ENCODE measurements at places on chromosomes 1 and 21.

DNA sequence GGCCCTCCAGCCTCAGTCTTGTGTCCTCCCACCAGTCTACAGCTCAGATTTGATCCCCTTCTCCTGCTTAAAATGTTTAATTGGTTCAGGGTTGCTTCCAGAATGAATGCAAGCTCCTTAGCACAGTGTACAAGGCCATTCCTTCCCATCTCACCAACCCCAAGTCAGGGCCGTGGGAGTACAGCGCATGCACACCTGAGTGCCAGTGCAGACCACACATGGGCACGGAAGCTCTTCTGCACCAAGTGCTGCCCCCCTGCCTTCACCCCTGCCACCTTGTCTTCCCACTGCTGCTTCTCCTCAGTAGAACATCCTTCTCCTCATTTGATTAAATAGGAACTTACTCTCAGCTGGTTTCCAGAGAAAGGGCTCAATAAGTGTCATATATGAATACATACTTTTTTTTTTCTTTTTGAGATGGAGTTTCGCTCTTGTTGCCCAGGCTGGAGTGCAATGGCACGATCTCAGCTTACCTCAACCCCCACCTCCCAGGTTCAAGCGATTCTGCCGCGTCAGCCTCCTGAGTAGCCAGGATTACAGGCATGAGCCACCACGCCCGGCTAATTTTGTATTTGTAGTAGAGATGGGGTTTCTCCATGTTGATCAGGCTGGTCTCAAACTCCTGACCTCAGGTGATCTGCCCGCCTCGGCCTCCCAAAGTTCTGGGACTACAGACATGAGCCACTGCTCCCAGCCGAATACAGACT, 9.3 kb downstream of the PMF1 start:
- DNase-seq: no peak

GRCh38 chr1:230220907-230221306, 153.9 kb downstream of the GALNT2 start:
- no peak for DNase-seq

DNA sequence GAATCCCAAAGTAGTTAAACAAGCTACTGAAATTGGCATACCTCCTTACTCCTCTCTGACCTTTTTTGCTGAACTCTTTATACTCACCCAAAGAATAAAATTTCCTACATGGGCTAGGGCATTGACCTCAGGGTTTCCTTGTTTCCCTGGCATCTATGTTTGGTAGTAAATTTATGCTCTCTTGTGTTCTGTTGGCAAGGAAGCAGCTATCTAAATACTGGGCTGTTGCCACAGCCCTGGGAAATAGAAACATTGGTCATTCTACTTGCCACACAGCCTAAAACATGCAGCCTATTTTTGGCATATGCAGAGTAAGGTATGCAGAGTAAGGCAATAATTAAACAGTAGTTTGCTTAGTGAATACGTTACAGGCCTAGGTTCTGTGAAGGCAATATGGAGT, 351.4 kb downstream of the HLX start:
- no peak for DNase-seq

- DNase-seq: no peak
Observed at GRCh38 chr1:25672763-25673409, 56.3 kb downstream of the MAN1C1 start.

DNA sequence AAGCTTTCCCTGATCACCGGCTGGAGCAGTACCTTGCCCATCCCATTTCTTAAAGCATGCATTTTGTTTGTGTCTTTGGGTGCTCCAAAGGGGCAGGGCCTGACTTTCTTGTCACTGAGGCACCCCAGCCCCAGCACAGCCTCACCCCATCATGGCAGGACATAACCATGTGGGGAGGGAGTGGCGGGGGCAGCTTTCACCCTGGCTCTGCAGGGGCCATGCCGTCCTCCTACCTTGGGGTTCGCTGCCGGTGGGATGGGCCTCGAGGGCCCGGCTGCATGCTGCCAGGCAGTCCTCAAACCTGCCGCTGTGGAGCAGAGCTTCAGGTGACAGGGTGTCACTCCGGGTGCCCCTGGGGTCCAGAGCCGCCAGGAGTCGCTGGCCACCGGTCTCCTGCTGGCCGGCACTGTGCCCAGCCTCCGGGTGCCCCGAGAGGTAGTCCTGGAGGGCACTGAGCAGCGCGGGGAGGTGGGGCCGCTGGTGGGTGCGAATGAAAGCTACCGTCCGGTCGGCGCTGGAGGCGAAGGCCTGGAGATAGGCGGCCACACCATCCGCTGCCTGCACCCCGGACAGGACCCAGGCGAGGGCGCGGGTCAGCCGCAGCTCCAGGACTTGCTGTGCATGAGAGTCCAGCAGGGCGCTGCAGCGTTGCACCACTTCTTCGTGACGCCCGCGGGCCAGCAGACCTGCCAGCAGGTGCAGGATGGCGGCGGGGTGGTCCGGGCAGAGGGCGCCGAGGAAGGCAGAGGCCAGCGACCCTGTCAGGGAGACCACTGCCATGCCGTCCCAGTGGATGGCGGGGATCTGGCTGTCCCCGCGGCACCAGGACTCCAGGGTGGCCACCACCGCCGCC, 1.5 kb downstream of the TTC34 start:
- no peak for DNase-seq

GRCh38 chr1:234983564-234984238, 144.9 kb downstream of the TOMM20 start:
- no peak for DNase-seq

GRCh38 chr1:30305519-30305918, 417.9 kb downstream of the MATN1 start:
- no peak for DNase-seq

- no peak for DNase-seq
Observed at GRCh38 chr1:19844731-19845495, 29.8 kb upstream of the RNF186 start.

DNA sequence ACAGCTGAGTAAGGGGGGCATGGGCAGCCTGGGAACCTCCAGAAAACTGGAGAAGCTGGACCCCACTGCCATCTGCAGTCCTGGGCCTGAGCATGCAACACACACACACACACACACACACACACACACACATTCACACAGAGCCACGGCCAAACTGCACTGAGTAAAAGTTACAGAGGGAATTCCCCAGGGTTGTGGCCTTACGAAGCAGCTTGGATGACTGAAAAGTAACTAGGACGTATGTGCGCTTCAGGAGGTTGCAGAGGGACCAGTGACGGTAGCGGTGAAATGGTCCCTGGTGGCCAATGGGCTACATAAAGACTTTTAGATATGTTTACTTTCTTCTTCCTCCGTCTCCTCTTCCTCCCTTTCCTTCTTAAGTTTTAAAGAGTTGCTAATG, 232.5 kb upstream of the TMEM51 start:
- no peak for DNase-seq

DNA sequence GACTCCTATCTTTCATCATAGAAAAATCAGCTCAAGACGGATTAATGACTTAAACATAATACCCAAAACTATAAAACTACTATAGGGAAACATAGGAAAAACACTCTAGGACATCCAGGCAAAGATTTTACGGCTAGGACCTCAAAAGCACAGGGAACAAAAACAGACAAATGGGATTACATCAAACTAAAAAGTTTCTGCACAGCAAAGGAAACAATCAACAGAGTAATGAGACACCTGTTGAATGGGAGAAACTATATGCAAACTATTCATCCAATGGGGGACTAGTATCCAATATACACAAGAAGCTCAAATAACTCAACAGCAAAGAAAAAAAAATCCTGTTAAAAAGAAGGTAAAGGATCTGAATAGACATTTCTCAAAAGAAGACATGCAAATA, 18.6 kb downstream of the NSL1 start:
- DNase-seq: no peak

GRCh38 chr21:40454057-40454456, 392.9 kb downstream of the DSCAM start:
- no peak for DNase-seq

DNA sequence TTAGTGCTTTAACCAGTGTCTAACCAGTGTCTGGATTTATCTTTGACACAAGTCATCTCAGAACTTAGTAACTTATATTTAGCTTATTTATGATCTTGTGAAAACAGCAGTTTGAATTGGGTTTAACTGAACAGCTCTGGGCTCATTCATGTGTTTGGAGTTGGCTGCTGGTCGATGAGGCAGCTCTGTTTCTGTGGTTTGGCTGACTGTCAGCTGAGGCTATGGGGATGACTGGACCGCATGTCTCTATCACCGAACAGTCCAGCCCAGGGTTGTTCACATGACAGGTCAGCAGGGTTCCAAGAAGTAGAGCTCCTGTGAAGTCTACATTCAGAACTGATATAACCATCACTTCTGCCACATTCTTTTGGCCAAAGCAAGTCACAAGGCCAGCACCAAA, 29.1 kb upstream of the C21orf91 start:
- DNase-seq: peak; percentile 99

DNA sequence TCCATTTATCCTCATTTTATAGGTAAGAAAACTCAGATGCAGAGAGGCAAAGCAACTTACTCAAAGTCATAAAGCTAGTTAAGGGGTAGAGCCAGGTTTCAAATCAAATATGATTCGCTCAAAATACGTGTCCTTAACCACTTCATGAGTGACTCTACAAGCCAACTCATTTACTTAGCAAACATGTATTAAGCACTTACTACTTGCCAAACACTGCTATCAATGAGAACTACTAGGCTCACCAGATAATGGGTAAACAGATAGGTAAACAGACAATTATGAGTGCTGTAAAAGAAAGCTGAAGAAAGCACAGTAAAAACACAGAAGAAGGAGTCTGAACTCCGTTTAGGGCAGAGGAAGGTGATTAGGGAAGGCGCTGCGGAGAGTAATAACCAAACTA, 65.9 kb downstream of the WDR64 start:
- no peak for DNase-seq

DNA sequence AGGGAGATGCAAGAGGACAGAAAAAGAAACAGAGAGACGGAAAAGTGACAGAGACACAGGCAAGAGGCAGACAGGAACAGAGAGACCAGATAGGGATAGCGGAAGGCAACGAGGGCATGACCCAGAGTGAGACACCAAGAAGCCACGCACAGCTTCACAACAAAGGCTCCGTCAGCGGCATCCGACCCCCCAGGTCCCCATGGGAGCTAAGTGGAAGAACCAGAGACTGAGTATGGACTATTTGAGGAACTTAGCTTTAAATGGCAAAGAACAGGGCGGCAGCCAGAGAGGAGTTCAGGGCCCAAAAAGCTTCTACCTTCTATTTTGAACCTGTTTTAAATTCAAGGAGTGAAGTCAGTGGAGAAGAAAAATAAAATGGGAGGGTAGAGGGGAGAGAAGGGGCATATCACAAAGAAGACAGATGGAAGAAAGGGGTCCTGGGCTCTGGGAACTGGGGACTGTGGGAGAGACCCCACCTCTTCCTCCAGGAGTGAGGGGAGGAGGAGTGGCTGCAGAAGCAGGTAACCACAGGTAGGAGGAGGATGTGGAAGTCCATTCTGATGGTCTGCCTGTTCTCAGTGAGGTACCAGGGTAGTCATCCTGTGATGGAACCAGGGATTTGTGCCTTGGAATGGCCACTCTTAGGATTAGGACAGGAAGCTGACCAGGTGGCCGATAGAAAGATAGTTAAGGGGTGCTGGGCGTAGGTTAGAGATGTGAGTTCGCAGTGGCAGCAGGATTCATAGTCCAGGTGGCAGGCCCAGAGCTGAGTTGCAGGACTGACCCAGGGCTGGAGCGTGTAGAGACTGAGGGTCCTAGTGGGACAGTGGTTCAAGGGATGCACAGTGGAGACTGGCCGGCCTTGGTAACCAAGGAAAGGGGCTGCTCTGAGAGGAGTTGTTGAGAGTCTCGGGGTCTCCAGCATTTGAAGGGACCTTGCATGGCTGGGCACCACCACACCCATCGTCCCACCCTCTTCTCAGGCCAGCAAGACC, 37.7 kb downstream of the CSMD2 start:
- DNase-seq: no peak

GRCh38 chr21:42443181-42443785, 39.6 kb downstream of the UBASH3A start:
- no peak for DNase-seq

DNA sequence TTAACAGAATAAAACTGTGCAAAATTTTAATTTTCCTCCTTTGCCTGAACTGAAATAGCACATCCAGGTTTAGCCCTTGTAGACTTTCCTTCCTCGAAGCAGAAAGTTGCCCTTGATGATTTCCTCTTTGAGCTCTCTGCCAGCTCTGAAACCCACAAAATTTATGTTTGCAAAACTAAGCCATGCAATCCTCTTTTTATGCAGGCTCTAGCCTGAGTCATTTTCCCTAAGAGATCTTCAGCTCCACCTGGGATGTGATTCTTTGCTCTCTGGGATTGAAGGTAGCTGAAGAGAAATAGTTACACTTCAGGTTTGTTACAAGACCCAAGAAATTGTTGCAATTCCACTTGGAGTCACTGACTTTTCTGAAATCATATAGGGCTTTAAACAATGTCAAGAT, 1.4 kb upstream of the F3 start:
- no peak for DNase-seq

GRCh38 chr1:21254335-21254951, 35.8 kb downstream of the ECE1 start:
- no peak for DNase-seq

- no peak for DNase-seq
Observed at GRCh38 chr1:10586125-10586524, 111.4 kb downstream of the PEX14 start.

DNA sequence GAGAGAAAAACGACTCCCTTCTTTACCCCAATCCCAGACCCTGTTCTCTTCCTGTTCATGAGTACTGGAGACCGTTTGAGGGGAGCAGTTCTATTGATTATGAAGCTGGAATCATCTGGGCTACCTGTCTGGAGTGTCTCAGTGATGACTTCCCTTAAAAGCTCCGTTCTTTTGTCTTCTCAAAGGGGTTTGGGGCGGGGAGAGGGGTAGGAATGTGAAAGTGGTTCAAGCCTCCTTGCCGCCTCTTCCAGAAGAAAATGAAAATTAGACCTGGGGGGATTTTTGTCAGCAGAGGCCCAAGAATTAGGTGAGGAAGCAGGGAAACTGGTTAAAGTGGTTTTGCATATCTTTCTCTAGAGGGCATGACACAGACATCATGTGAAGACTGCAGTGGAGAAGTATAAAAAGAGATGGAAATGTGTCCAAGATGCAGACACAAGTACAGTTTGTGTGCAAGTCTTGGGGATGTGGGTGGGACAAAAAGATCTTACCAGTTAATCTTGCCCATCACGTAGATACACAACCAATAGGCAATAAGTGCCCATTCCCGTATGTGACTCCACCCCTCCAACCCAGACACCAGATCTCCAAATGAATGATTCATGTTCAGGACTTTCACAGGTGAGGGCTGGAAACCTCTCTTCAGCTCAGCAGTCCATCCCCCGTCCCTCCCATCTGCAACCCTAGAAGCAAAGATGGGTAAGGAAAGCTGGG, 470 bp upstream of the MTMR11 start:
- peak; percentile 55 for DNase-seq

DNA sequence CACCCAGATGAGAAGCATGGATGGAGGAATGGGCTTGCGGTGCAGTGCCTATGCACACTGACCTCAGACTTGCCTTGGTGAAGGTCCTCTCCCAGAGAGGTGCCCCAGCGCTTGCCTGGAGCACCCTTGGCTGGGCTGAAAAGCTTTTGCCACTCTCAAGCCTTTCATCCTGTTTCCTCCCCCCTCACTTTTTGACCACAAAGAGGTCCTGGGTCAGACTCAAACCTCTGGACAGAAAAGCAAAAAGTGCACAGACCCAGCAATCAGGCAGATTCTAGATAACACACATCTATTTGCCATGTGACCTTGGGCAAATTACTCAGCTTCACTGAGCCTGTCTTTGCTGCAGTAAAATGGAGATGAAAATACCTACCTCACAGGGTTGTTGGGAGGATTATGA, 7.3 kb downstream of the TMEM35B start:
- DNase-seq: no peak

- no peak for DNase-seq
Observed at GRCh38 chr1:29601021-29601420, 364.7 kb downstream of the PTPRU start.

All from SK-MEL-5 (cell line).